ENCODE measurements at places on chromosomes 1 and 21. TPM values are rescaled to one million over a fixed set of nuclear protein-coding genes. Genes with fewer than 3 reads are reported as not detected.

Gene OR14K1
- not detected for total RNA-seq

Gene CFAP45
- total RNA-seq: 0.72 TPM

Gene TMEM269
- not detected for total RNA-seq

Gene TSPEAR
- not detected for total RNA-seq

Gene AJAP1
- under 0.01 TPM for total RNA-seq

Gene APP
- total RNA-seq: 196 TPM

Gene SPRR5
- total RNA-seq: not detected

Gene CCDC185
- not detected for total RNA-seq

Gene ASTN1
- total RNA-seq: under 0.01 TPM

Gene TCP10L
- total RNA-seq: not detected

Gene TFF2
- total RNA-seq: not detected

Gene BACH1
- 132 TPM for total RNA-seq

Gene TRABD2B
- not detected for total RNA-seq

Gene SLC35E2B
- total RNA-seq: 13.9 TPM

Gene MIXL1
- total RNA-seq: not detected

Gene PLA2G2D
- total RNA-seq: not detected

Gene ZNF695
- total RNA-seq: 1.1 TPM

Gene KRTAP6-3
- not detected for total RNA-seq

Gene GADD45A
- total RNA-seq: 16.7 TPM

Gene INAVA
- total RNA-seq: not detected

Gene PLA2G2C
- not detected for total RNA-seq

Gene PDZK1IP1
- total RNA-seq: not detected

Gene FCAMR
- not detected for total RNA-seq

Gene IVL
- total RNA-seq: not detected

Gene DIRAS3
- 8.6 TPM for total RNA-seq

Gene FCMR
- not detected for total RNA-seq

Gene KCNJ15
- under 0.01 TPM for total RNA-seq

Gene FAM110D
- total RNA-seq: not detected

Gene BCAR3
- 46.4 TPM for total RNA-seq

Gene GBP7
- not detected for total RNA-seq

Gene OR2L2
- total RNA-seq: not detected

Gene GBP2
- 12.8 TPM for total RNA-seq

Gene CFAP107
- total RNA-seq: not detected

Gene EFNA3
- total RNA-seq: 0.56 TPM

Gene SMG5
- 33.9 TPM for total RNA-seq

Gene TRIM67
- not detected for total RNA-seq

Gene FOXD3
- total RNA-seq: not detected

Gene CD34
- total RNA-seq: not detected

Gene MAEL
- not detected for total RNA-seq

Gene NTMT2
- not detected for total RNA-seq

Gene S100A16
- total RNA-seq: 226 TPM

Gene RBM34
- total RNA-seq: 61.7 TPM

Gene MNDA
- not detected for total RNA-seq

Gene CHI3L1
- total RNA-seq: 0.28 TPM

Gene PITHD1
- 23.8 TPM for total RNA-seq

Gene CATSPERE
- 0.18 TPM for total RNA-seq

Gene SFN
- total RNA-seq: 0.18 TPM
